Stimulated activated CD4-positive, alpha-beta T cell treated with anti-CD3 and anti-CD28 coated beads, Interleukin-4, amount 100 ng/mL, for 24 hours (primary cell): ENCODE measurements at places on chromosomes 4 and X.
A peak's percentile ranks its signal among the peaks of the same experiment; 100 is the strongest.

DNA sequence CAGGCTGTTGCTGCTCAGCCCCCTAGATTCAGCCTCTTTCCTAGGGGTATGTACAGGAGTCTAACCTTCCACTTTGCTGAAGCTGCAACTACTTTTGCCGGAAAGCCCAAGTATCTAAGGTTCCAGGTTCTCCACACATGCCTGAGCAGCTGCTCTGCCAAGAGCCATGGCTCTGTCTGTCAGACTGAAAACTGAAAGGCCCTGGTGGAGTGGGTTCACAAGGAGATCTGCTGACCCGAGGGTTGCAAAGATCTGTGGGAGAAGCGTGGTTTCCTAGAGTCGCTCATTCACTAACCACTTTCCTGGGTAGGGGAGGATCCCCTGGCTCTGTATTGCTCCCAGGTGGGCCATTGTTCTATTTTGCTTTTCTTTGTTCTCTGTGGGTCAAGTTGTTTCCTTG lies 6.0 kb upstream of the PNMA6F start:
- DNase-seq = no peak

GRCh38 chr4:121070696-121071639 lies 1.4 kb downstream of the NDNF start:
- peak; percentile 24 for DNase-seq

DNA sequence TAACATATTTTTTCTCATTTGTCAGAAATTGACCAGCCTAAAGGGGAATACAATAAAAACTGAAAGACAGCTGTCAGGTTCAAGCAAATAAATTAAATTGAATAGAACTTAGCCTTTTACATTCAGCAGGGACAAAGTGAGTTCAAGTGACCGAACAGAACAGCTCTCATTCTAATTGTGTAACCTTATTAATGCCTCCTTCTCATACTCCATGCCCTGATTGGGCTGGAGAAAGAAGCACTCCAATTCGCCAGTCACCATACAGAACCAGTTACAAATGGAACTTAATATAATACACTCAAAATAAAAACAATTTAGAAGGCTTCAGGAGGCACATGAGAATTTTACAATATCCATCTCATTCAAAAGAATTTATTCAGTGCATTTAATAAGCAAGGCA lies 8.0 kb downstream of the PPP3CA start:
- DNase-seq = no peak

DNA sequence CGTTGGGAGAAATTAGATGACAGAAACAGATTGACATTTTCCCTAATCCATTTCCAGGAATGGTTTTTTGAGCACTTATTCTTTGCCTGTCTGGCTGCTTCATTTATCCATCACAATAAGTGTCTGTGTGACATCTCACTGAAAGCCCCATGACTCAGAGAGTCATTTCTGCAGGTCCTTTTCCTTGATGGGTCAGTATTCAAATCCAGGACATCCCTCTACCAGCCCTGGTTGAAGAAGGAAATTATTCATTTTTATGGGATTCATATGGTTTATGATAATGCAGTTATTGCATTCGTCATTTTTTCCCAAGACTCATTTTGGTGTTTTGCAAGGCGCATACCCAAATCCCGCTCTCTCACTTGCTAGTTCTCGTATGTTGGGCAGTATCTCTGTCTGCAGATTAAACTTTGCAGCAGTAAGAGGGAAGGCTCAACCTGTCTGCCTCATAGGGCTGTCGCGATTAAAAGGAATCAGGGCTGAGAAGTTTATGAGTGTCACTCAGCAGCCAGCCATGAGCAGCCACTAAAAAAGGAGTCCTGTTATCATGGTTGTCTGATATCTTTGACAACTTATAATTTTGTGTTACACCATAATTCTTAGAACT lies 44.0 kb downstream of the GYG2 start:
- no peak for DNase-seq

GRCh38 chr4:7861440-7861881 lies 78.2 kb downstream of the AFAP1 start:
- DNase-seq = no peak

DNA sequence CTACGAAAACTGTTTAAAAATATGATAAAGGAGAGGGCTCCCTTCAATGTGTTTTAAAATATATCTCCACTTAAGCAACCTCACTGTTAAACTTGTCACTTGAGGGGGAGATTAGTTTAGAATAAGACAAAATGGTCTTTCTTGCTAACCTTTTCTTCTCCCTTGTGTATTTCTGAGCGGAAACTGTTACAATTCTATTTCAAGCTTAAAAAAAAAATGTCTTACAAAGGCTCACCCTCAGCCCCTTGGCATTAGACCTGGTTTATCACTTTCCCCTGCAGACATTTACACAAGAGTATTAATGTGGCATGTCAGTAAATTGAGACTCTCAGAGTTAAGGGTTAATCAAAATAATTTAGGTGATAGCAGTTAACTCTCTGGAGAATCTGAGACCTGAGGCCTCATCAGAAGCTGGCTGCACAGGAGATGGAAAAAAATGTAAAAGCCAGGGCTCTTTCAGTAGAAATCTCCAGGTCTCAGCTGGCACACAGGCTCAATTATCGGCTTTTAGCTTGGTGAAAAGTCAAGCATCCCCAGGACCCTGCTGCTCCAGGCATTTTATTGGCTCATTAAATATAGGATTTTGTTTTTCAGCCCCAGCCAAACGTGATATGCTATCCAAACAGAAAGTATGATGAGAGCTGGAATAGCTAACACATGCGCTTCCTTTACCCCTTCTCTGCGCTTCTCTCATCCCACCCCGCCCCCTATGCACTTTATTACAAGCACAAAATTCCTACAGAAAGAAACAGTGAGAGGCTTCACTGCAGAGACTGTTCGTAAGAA lies 130.5 kb downstream of the PPA2 start:
- DNase-seq = no peak

- DNase-seq = no peak
Measured at GRCh38 chr4:112956484-112956896, 93.0 kb upstream of the ANK2 start.

- no peak for DNase-seq
Measured at GRCh38 chr4:36208893-36209473, 35.3 kb downstream of the ARAP2 start.

DNA sequence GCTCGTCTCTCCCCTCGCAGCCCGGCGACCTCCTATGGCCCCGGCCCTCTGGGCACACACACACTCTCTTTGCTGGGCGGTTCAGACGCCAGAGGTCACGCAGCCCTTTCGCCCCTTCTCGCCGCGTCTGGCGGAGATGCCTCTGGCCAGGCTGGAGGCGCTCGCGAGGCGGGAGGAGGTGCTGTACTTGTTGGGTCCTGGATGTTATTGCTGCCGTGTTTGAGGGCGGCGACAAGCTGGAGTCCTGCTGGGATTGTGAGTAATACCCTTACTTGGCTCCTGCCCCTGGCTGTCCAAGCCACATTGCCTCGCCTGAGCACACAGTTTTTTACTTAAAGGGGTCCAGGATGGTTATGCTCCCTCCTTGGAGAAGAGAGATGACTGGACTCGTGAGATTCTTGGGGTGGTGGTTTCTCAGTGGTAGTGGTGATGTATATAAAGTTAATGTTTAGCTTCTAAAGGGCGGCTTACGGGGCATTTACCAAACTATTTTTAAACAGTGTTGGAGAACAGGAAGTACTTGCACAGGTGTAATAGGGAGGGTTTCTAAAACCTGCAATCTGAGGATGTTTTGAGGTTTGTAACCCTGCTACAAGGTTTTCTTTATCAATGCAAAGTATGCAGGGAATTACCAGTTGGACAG lies 572 bp downstream of the USP53 start:
- peak; percentile 62 for DNase-seq

- DNase-seq = peak; percentile 77
Measured at GRCh38 chr4:985123-985830, 1.6 kb upstream of the IDUA start.

DNA sequence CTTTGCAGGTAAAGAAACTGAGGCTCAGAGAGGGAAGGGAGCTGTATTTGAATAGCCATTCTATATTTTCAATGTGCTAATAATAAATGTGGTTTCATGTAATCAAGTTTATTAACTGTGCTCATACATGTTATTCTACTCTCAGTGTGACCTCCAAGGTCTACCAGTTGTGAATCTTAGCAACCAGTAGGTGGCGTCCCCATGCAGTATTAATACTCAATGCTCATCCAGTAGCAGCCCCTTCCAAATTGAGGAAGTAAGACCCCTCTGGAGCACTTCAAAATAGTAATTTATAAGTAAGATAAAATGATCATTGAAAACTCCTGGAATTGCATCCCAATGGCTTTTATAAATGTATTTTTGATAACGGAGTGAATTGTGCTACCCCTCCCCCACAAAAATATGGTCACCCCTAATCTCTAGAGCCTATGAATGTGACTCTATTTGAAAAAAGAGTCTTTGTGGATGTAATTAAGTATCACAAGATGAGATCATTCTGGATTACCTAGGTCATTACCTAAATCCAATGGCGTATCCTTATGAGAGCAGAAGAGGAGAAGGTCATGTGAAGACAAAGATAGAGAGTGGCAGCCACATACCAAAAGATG lies 20.4 kb upstream of the SEPSECS start:
- DNase-seq = peak; percentile 45

- peak; percentile 80 for DNase-seq
Measured at GRCh38 chrX:101051549-101052302, at the start of gene TRMT2B. TSS of gene TRMT2B (minus strand) at chrX:101052111. CDS start at chrX:101042289, 9,822 bp downstream.

DNA sequence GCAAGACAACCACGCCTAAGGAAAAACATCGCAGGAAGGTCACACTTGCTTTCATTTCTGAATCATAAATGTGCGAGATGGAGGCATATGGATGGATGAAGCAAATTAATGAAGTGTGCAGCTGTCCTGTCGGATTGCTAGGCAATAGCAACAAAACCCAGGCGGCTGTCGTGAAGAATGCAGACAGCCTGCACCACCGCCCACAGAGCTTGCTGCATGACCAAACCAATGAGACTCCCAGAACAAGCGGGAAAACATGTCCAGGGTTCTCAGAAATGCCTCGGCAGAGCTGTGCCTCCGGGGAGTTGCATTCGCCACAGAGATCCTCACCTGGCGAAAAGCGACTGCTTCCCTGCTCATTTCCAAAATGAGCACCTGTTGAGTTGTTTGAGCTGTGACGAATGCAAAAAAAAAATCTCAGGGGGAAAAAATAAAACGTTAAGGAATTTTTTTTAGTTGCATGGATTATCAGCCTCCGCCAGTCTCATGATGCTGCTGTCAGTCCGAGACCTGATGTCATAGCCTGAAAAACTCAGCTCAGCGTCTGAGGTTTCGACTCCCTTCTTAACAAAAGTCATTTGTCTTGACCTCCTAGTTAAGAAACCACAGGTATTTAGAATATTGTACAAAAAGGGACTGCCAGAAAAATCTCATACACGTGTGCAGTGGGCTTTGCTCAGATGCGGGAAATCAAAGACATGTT lies 155.5 kb upstream of the MXRA5 start:
- DNase-seq = no peak

DNA sequence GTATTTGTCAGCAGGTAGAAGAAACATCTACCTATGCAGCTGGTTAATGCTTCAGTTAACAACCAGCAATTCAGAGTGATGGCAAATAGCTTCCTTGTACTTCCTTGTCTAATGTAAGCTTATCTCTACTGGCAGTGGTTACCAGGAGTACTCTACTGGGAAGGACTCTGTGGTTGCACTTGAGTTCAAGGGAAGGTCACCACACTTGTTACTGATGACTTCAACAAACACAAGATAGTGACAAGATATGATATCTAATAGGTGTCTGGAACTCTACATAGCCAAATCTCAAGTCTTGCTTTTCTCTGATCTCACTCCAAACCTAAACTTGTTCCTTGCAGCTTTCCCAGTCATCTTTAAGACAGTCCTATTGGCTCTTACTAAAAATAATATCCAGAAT lies 1644.9 kb upstream of the TENM3 start:
- DNase-seq = no peak

DNA sequence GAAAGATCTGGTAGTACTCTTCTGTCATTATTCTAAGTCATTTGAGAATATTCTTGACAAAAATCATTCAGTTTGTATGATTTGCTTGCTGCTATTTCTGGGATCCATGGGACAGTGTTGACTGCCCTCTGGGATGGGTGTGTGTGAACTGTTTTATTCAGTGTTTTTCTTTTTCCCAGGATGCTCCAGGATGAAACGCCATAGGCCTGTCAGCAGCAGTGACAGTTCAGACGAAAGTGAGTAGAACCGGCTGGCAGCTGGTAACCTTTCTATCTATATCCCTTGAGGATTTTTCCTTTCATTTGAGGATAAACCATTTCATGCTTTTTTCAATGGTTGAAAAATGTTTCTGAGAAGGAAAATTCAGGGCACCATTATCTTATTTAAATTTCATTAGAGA lies 72.5 kb downstream of the JADE3 start:
- no peak for DNase-seq

DNA sequence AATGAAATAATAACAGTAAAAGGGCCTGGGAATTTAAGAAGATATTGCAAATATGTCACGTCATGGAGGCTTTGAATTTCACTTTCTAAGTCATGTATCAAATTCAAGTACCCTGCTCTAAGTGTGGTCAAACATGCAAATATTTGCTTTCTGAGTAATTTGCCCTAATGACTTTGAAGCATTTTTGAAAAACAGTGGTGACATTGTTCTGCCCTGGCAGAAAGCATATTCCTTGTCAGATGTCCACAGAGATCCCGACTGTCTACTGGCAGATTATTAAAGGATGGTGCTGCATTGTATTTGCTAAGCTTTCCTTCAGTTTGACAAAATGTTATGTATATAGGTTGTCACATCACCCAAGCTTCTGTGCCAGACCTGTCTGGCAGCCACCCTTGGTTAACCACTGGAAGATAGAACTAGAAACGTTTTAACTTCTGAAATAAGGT lies 92.5 kb downstream of the ANK2 start:
- DNase-seq = no peak

DNA sequence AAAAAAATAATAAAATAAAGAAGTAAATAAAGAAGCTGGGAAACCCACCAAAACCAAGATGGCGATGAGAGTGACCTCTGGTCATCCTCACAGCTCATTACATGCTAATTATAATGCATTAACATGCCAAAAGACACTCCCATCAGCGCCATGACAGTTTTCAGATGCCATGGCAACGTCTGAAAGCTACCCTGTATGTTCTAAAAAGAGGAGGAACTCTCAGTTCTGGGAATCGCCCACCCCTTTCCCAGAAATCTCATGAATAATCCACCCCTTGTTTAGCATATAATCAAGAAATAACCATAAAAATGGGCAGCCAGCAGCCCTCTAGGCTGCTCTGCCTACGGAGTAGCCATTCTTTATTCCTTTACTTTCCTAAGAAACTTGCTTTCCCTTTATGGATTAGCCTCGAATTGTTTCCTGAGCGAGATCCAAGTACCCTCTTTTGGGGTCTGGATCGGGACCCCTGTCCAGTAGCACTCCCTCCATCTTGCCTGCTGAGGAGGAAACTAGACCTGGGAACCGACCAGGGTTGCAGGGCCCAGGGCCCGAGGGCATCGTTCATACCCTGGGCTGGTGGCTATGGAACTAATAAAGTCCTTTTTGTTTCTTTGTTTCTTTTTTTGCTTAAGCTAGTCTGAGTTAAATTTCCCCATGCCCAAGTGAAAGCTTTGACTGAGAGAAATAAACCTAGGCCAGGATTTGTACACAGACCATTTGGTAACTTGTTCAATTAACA lies 30.9 kb downstream of the HTT-AS start:
- DNase-seq = no peak

- DNase-seq = no peak
Measured at GRCh38 chr4:125956276-125956675, 641.5 kb downstream of the FAT4 start.
